ENCODE measurements at places on chromosomes 13 and 19. TPM values are rescaled to one million over a fixed set of nuclear protein-coding genes. Genes with fewer than 3 reads are reported as not detected.

Gene CILP2
- polyA plus RNA-seq = 0.13 TPM

Gene ZNF525
- 12.7 TPM for polyA plus RNA-seq

Gene COL4A2
- polyA plus RNA-seq = 398 TPM

Gene CAPN12
- polyA plus RNA-seq = 4.2 TPM

Gene FAM124A
- polyA plus RNA-seq = 4.4 TPM

Data from right renal cortex interstitium (tissue), 3 donors.